ENCODE measurements at places on chromosomes 2 and 18.

GRCh38 chr2:102053096-102053495 is 61.3 kb downstream of the IL1R2 start:
- DNase-seq, result no peak

GRCh38 chr2:215536510-215536909 is 100.6 kb upstream of the FN1 start:
- no peak for DNase-seq

DNA sequence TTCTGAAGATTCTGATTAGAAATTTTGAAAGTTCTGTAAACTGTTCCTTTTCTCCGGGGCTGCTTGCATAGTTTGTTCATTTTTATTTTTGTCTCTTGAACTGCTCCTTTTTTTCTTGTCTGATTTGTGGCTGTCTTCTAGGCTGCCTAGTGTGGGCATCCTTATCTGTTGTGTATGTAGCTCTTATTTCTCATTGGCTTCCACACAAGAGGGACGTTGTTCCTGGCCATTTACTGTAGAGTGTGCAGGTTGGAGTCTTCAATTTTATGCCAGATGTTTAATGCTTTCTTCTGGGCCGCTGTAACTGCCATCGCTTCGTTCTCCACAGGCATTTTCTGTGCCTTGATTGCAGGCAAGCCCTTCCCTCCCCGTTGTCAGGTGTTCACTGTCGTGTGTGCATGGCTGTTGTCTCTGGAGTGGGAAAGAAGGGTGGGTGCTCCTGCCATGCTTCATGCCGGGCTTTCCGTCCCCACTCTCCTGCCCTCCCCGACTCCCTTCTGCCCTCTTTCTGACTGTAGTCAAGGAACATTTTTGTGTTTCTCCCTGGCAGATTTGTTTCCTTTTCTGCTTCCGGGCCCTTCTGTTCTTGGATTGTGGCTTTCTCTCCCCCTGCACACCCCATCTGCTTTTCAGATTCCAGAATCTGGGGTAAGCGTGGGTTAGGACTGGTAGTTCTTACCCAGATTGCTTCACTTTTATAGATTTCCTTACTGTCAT is 15.5 kb downstream of the CEP192 start:
- DNase-seq, result no peak

DNA sequence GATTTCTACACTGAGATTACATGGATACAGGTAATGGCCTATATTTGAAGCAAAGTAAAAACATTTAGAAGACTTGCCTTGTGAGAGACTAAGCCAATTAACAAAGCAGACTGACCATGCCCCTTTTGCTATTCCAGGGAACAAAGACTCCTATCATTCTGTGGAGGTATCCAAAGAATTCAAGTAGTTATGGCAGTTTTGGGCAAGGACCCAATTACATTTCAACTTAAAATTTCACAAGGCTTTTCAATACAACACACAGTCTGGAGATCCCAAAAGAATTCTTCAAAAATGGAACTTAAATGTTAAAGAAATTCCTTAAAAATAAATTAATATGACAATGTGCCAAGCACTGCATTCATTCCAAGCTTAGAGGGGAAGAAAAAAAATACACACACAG is 109.2 kb upstream of the CHRNA1 start:
- no peak for DNase-seq

DNA sequence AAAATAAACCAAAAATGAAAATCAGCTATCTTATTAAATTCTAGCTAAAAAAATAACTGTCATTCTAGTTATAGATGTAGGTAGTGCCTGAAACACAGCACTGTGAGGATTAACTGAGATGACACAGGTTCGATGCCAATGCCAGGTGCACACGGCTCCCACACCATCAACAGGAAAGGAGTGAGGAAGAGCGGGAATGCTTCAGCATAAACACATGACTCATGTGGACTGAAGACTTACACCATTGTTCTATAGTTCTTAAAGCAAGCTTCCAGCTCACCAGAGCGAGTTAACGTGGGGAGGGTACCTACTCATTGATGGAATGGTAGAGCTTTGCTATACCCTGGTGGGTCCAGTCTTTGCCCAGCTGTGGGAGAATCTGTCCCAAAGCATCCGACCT is 76.7 kb downstream of the EMILIN2 start:
- DNase-seq, result no peak

- DNase-seq, result no peak
These were observed 49.4 kb downstream of the TGOLN2 start for GRCh38 chr2:85278361-85278760.

DNA sequence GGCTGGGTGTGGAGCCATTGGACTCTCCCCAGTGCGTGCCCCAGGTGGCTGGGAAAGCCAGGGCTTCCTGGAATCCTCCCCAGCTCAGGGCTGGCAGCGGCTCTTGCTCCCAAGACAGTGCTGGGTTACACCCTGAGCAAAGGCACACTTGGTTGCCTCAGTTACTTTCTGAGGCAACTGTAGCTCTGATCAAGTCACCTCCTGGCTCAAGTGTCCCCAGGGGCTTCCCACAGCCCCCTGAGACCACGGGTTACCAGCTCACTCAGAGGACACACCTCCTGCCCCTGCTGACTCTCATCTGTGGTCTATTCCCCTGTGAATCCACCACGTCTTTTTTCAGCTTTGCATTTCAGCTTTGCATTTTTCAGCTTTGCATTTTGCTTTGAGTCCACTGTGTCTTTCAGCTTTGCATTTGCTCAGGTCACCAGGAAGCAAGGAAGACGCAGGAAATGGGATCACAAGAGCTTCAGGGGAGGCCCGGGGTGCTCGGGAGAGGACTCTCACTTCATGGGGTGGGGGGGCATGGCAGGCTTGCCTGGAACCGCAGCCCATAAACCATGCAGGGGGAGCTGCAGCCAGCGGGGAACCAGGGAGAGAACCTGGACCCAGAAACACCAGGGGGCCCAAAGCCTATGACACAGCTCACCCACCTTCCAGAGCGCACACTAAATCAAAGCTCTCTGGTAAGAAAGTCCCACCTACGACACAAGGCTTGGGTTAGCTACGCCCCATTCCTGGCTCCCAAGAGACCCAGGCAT is 138.0 kb upstream of the ASB18 start:
- no peak for DNase-seq

- no peak for DNase-seq
These were observed 108.8 kb downstream of the KCTD1 start for GRCh38 chr18:26439537-26439936.
